GM19239 (cell line): ENCODE measurements at places on chromosomes 1 and 21.

DNA sequence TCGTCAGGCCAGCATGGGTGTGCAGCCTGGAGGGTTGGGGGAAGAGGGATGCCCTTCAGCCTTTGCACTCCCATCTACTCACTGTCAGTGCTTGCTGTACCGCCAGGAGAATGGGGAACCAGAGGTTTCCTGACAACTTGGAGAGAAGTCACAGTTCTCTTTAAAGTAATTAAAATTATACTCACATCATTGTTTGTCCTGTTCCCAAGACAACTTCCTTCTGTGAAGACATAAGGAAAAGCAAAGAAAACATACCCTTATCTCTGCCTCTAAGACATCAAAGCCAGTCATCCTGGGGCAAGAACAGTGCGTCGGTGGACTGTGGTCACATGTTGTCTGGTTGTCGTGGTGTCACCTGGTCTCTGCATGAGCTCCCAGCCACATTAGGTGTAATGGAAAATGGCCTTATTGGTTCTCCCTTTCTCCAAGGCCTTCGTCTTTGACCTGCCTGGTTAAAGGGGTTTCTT lies 17.6 kb downstream of the TRAF5 start:
- DNase-seq = no peak

- no peak for DNase-seq
Measured at GRCh38 chr1:230299191-230300006, 126.7 kb downstream of the PGBD5 start.

GRCh38 chr1:59506952-59507351 lies 210.1 kb downstream of the FGGY start:
- no peak for DNase-seq

GRCh38 chr1:100147875-100148274 lies 14.9 kb downstream of the TRMT13 start:
- no peak for DNase-seq

- no peak for DNase-seq
Measured at GRCh38 chr1:151716405-151716762, 219 bp downstream of the CELF3 start.

DNA sequence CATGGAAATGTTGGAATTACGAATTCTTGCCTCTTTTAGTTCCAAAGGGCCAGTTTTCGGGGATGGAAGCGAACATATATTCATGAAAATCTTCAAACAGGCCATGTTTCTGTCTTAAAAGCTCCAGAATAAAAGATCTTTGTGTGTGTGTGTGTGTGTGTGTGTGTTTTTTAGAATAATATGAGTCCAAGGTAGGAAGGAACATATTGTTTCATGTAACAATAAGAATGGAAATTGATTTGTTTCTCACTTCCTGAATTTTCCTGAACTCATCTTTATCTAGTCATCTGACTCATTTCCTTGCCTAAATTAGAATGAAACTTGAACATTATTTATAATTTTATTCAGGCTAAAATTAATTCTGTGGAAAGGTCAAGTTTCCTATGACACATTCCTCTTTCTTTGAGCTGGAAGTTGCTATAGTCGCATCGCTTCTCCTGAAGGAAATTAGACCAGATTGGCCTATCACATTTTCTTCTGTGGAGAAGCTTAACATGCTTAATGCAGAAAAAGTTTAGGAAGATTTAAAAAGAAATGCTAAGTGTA lies 805.1 kb upstream of the ADAMTS5 start:
- DNase-seq = no peak

DNA sequence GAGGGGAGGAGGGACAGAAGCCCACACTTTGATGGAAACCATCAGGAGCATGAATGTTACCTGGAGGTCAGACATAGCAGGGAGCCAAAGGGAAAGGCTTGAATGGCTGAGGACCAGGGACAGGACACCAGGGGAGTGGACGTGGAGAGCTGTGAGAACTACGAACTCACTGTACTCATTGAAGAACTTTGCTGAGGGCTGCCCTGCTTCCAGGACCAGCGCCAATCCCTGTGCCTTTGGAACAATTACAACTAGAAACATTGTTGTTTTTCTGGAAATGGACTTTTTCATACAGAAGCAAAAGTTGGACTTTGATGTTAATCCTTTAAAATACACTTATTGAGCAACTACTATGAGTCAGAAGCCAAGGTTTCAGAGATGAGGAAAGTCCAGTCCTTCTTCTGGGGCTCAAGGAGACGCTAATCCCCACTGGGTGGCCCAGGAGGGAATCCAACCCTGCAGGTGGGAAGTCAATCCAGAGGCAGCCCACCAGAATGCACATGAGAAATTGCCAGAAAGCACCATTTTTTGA lies 12.9 kb downstream of the TSPAN2 start:
- DNase-seq = no peak

DNA sequence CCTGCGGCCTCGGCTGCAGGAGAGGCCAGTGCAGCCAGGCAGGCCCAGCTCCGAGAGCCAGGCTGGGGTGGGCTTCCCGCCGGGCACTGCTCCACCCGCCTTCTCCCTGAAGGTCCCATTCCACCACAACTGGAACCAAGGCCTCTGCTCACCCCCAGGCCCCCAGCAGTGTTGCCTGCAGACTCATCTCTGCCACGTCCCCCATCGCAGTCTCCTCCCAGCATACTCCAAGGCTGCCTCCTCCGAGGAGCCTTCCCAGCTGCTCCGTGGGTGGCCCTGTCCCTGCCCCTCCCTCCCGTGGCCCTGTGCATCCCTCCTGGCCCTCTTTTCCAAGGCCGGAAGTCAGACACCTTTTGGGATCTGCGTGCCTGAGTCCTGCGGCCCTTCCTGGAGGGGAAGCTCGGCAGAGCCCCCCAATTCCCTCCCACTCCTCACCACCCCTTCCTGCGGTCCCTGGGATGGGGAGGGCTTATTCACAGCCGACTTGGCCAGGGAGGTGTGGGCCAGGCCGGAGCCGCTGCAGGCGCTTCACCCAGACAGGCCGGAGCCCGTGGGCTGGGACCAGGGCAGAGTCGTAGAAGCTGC lies 47.6 kb downstream of the SLX9 start:
- no peak for DNase-seq

DNA sequence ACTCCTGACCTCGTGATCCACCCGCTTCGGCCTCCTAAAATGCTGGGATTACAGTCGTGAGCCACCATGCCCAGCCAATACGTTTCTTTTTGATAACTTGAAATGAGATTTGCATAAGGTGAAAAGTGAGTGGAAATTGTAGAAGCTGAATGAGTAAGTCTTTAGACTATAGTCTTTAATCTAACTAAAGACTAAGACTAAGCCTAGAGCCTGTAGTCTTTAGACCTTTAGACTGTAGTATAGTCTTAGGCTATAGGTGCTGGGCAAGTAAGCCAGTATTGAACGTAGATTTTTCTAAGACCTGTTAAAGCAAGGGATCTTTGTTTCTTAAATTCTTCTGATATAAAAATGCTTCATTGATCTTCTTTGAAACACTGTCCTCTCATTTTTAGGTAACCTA lies 12.1 kb downstream of the PPP2R5A start:
- DNase-seq = no peak
